Stimulated activated CD4-positive, alpha-beta T cell treated with anti-CD3 and anti-CD28 coated beads, Interleukin-12 subunit alpha, Interleukin-12 subunit beta, amount 100 ng/mL, for 4 hours (primary cell): ENCODE measurements at places on chromosomes 13 and 19.

DNA sequence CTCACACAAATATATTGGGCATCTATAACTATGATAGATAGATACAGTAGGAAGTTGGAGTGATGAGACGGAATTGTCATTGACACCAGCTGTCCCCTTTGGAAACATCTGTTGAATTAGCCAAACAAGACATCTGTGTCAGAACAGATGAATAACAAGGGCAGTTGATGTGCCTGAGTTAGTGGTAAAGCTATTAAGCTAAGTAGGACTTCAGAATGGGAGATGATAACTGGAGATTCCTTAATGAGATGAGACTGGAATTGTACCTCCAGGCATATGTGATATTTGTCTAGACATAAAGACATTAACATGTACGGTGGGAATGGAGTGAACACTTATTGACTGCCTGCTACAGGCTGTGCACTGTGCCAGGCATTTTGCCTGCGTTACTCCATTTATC lies 78.7 kb downstream of the MBNL2 start:
- no peak for DNase-seq

DNA sequence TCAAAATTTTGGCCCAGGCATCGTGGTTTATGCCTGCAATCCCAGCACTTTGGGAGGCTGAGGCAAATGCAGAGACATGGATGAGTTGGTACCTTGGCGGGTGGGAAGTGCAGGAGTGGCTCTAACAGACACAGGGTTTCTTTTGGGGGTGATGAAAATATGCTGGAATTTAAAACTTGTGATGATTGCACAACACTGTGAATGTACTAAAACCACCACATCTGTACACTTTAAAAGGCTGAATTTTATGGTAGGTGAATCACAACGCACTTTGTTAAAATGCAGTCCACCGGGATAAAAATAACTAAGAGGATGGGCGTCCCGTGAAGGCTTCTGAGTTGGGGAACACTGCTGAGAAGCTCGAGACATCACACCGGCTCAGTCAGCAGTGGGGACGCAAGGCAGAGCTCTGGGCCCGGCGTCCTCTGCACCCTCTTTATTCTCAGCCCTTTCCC lies 47.1 kb downstream of the MLLT1 start:
- DNase-seq, result no peak

DNA sequence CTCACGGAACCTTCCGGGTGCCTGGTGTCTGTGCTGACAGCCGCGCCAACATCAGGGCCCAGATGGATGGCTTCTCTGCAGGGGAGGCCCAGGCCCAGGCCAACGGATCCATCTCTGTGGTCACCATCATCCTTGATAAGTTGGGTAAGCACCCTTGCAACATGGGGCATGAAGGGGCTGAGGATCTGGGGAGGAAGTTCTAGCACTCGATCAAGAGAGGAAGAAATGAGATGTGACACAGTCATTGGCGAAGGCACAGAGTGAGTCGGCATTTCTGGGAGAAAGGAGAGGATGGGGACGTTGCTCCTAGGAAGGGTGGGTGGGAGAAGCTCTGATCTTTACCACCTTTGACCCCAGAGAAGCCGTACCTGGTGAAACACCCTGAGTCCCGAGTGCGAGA lies 4.4 kb downstream of the CILP2 start:
- DNase-seq, result no peak

DNA sequence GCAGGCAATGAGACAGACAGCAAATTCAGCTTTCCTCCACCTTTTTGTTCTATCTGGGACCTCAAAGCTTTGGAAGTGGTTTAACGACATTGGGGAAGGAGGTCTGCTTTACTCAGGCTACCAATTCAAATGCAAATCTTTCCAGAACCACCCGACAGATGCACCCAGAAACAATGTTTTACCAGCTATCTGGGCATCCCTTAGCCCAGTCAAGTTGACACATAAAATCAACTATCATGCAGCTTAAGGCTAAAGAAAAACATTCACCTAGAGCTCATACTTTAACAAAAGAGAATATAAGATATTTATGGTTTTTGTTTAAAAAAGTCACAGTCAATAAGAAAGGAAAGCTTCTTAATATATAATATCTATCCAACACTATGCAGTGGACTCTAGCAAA lies 246.0 kb downstream of the NALCN start:
- no peak for DNase-seq

- no peak for DNase-seq
Measured at GRCh38 chr13:42703740-42704139, 77.6 kb upstream of the FAM216B start.

- DNase-seq, result no peak
Measured at GRCh38 chr13:94494026-94494425, 14.5 kb upstream of the DCT start.

GRCh38 chr13:43544631-43545030 lies 242.1 kb downstream of the ENOX1 start:
- DNase-seq, result no peak

DNA sequence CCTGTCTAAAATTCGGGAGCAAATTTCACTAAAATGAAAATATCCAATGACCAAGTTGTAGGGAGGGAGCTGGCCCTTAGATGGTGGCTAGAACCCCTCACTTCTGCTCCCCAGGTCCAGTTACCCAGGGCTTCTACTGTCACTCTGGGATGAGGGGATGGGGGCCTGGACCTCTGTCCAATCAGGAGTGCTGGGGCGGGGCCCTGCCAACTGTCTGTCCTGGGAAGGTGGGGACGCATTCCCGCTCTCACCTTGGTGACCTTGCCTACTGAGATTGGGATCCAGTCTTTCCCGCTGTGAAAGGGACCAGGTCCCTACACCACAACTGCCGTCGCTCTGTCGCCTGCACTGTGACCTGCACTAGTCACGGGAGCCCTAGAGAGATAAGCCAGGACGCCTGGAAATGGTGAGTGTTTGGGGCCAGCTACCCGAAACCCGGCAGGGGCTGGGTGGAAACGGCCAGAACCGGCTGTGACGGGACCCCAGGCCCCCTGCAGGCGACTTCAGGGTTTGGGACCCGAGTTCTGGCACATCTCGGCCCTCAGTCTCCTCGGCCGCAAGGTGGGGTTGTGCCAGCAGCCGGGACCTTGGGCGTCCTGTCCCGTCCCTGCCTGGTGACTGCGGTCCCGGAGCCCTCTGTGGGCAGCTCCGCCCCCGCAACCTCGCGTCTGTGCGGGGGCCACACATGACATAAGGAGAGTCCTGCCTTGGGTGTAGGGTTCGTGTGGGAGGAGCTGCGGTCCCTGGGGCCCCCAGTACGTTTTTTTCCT lies 22.8 kb downstream of the ZNF20 start:
- no peak for DNase-seq

DNA sequence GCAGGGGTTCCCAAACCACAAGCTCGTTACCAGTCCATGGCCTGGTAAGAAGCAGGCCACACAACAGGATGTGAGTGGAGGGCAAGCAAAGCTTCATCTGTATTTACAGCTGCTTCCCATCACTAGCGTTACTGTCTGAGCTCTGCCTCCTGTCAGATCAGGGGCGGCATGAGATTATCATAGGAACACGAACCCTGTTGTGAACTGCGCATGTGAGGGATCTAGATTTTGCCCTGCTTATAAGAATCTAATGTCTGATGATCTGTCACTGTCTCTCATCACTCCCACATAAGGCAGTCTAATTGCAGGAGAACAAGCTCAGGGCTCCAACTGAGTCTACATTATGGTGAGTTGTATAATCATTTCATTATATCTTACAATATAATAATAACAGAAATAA lies 677.4 kb upstream of the SLITRK6 start:
- DNase-seq, result no peak

- DNase-seq, result no peak
Measured at GRCh38 chr19:47479701-47480503, 4.1 kb downstream of the KPTN start.

- DNase-seq, result peak; percentile 55
Measured at GRCh38 chr19:12202250-12202649, 39.4 kb downstream of the ZNF136 start.

DNA sequence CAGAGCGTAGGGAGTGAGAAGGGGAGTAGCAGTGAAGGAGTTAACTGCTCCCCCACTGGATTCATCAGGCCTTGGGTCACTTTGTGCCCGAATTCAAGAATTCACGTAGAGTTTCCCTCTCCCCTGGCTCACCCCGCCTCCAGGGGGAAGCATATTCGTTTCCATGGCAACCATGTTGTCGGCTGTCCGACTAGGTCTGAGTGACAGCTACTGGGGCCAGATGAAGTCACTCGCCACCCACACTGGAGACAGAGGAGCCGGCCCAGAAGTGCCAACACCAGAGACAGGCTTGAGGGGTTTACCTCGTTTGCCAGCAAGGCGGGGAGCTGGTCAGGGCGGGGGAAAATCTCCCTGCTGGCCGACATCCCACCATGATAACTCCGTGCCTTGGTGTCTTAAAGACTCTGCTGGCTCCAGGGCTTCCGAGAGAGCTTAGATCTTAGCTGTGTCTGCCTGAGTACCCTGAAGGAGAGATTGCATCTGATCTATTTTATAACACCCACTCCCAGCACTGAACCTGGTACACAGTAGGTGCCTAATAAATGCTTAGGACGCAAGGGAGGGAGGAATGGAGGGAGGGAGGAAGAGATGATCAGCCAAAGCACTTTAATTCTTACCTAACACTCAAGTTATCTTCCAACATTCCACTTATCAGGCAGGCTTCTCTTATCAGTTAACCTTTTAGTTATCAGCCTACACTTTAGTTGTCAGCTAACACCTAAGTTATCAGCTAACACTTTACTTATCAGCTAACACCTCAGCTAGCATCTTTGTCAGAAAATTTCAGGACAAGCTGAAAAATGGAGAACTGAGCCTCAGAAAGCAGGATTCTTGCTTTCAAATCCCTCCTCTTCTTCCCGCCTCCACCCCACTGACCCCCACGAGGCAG lies 57.2 kb upstream of the ZNRF4 start:
- DNase-seq, result no peak

GRCh38 chr13:50209631-50210030 lies 194.4 kb downstream of the KCNRG start:
- no peak for DNase-seq

GRCh38 chr13:97600458-97601075 lies 166.6 kb downstream of the RAP2A start:
- no peak for DNase-seq

DNA sequence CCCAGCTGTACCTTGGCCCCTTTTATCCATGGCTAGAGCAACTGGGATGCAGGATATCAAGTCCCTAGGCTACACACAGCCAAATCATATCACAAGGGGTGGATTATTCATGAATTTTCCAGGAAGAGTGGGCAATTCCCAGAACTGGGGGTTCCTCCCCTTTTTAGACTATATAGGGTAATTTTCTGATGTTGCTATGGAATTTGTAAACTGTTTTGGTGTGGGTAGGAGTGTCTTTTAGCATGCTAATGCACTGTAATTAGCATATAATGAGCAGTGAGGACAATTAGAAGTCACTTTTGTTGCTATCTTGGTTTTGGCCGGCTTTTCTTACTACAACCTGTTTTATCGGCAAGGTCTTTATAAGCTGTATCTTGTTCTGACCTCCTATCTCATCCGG lies 18.0 kb upstream of the IGFL4 start:
- DNase-seq, result no peak

GRCh38 chr19:18726846-18727245 lies 43.4 kb downstream of the CRTC1 start:
- no peak for DNase-seq

- no peak for DNase-seq
Measured at GRCh38 chr13:103287659-103288058, 221.4 kb upstream of the SLC10A2 start.

- DNase-seq, result no peak
Measured at GRCh38 chr13:51786425-51787265, 17.3 kb downstream of the DHRS12 start.

DNA sequence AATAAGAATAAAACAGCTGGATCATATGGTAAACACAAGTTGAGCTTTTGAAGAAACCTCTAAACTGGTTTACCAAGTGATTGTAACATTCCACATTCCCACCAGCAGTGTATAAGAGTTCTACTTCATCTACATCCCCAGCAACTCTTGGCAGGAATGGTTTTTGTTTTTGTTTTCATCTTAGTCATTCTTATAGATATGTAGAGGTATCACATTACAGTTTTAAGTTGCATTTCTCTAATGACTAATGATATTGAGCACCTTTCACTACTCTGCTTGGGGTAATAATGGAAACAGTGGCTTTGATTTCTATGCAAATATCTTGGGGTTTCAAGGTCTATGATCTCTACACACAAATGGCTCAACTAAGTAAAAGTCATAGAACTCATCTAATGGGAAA lies 614.5 kb downstream of the TBC1D4 start:
- DNase-seq, result no peak

DNA sequence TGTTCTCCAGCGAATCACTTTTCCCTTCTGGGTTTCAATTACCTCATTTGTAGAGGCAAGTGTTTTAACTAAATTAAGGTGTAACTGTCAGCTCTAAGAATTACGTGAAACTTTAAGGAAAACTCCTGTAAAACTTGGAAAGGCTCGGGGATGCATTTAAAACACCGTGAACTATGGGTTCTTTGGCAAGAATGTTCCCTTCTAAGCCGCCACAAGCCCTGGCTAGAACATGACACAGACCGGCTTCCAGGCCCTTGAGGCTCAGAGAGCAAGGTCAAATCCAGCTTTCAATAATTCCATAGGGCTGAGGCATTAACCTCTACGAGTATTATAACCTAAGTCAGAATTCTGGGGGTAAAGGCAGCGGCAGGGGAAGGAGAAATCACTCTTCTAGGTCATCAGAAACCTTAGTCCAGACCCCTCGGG lies 685 bp downstream of the VWA8 start:
- DNase-seq, result no peak

- peak; percentile 45 for DNase-seq
Measured at GRCh38 chr19:5154129-5154798, 185.4 kb downstream of the KDM4B start.

GRCh38 chr19:38375098-38375493 lies 725 bp downstream of the PSMD8 start:
- DNase-seq, result no peak

DNA sequence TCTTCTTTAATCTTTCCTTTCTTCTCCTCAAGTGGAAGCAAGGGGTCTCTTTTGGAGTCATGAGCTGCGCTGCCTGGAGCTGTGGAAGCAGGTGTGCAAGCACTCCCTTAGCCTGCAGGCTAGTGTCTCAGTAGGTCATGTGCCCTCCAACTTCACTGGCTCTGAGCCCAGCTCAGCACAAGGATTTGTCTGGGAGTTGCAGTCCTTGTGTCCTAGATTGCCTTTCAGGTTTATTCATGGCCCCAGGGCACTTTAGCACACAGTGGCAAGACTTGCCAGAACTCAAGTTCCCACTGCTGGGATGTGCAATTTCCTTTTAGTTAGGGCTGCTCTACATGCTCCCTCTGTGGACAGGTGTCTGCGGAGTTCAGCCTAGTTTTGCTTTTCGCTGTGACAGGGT lies 211.7 kb downstream of the LIG4 start:
- no peak for DNase-seq

- DNase-seq, result no peak
Measured at GRCh38 chr19:3556423-3556977, 886 bp downstream of the MFSD12 start.

GRCh38 chr19:17947815-17948513 lies 15.1 kb downstream of the CCDC124 start:
- peak; percentile 94 for DNase-seq

- DNase-seq, result no peak
Measured at GRCh38 chr19:4454747-4455718, 2.6 kb downstream of the UBXN6 start.

DNA sequence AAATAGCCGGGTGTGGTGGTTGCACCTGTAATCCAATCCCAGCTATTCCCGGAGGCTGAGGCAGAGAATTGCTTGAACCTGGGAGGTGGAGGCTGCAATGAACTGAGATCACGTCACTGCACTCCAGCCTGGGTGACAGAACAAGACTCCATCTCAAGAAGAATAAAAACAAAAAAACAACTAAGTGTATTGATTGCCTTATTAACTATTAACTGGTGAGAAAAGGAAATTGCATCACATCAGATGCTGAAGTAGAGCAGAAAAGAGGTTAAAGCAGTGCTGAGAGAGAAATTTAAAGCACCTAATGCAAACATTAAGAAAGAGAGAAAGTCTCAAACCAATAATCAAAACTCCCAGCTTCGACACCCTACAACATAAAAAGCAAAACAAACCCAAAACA lies 38.3 kb downstream of the KPNA3 start:
- no peak for DNase-seq
